ENCODE measurements at places on chromosomes 5 and 9. TPM values are rescaled to one million over a fixed set of nuclear protein-coding genes. Genes with fewer than 3 reads are reported as not detected.

RNF208 gene
- total RNA-seq, result 1.4 TPM

ADGRV1 gene
- total RNA-seq, result 0.83 TPM

HMMR gene
- 28.1 TPM for total RNA-seq

NUTM2F gene
- not detected for total RNA-seq

PAEP gene
- total RNA-seq, result 0.41 TPM

LIX1 gene
- not detected for total RNA-seq

POU5F2 gene
- not detected for total RNA-seq

SPATA31A3 gene
- not detected for total RNA-seq

ENTREP1 gene
- total RNA-seq, result 0.54 TPM

PRSS3 gene
- total RNA-seq, result 18.7 TPM

ITGA1 gene
- total RNA-seq, result 1.4 TPM

CARTPT gene
- total RNA-seq, result not detected

ABO gene
- not detected for total RNA-seq

LCN9 gene
- not detected for total RNA-seq

OBP2A gene
- not detected for total RNA-seq

Data from A549 treated with GW870086 at 1 μM for 4 hours (cell line).